ENCODE measurements at places on chromosomes 5 and 9. TPM values are rescaled to one million over a fixed set of nuclear protein-coding genes. Genes with fewer than 3 reads are reported as not detected.

Gene TOR4A
- 0.77 TPM for polyA plus RNA-seq

Gene HMCN2
- polyA plus RNA-seq = 6.3 TPM

Gene CDC42SE2
- 8.9 TPM for polyA plus RNA-seq

Gene C6
- polyA plus RNA-seq = 0.13 TPM

Gene FAM169A
- polyA plus RNA-seq = not detected

Gene FOXD4
- polyA plus RNA-seq = 0.15 TPM

Gene UBE2QL1
- polyA plus RNA-seq = 3.2 TPM

Gene PLPP6
- polyA plus RNA-seq = 1.1 TPM

Gene ABCA1
- polyA plus RNA-seq = 3.3 TPM

Gene GRM6
- not detected for polyA plus RNA-seq

Gene SSBP2
- 22.1 TPM for polyA plus RNA-seq

Gene HSD17B3
- polyA plus RNA-seq = 0.26 TPM

Gene TIMD4
- polyA plus RNA-seq = 0.03 TPM

Gene PSD2
- 0.03 TPM for polyA plus RNA-seq

Gene SPIN1
- 3.7 TPM for polyA plus RNA-seq

Gene PRDM9
- not detected for polyA plus RNA-seq

Gene TEX48
- polyA plus RNA-seq = not detected

Gene CARD6
- polyA plus RNA-seq = 1.1 TPM

Gene CDKN2A
- polyA plus RNA-seq = 0.04 TPM

Gene WHRN
- polyA plus RNA-seq = 0.31 TPM

Gene STARD4
- 1.3 TPM for polyA plus RNA-seq

Gene PLEKHG4B
- not detected for polyA plus RNA-seq

Gene CD274
- polyA plus RNA-seq = 2.5 TPM

Gene ANGPTL2
- 11.2 TPM for polyA plus RNA-seq

Gene DNAH5
- 0.05 TPM for polyA plus RNA-seq
